ENCODE measurements at places on chromosomes 6 and 20.
A peak's percentile ranks its signal among the peaks of the same experiment; 100 is the strongest.

DNA sequence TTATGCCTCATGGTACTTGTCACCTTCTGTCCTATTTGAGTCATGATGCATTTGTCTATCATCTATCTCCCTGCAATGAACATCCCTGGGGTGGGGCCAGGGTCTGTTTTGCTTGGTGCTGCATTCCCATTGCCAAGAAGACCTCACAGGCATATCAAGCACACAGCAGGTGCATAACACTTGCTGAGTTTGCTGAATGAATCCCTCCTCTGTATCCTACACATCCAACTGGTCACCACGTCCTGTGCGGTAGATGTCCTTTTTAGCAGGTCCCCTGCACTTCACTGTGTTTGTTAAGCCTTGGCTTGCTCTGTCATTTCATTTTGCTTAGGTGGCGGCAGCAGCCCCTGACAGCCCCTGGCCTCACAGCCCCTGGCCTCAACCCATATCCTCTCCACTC is 214.8 kb upstream of the RNF24 start:
- DNase-seq = no peak

DNA sequence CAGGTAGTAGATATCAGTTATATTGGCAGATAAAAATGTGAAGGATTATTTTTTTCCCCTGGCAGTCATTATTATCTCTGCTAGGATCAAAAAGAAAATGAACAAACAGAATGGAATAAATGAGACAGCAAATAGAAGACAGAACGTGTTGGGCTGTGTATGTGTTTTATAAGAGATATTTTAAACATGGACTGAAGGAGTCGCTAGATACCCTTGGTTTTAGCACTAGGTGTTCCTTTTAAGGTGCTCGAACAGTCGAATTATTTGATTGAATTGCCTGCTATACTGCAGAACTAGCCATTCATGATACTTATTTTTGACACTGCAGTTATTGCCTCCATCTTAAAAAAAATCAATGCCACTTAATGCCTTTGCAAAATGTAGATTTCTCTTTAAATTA is 3.7 kb downstream of the GRIK2 start:
- peak; percentile 11 for DNase-seq

DNA sequence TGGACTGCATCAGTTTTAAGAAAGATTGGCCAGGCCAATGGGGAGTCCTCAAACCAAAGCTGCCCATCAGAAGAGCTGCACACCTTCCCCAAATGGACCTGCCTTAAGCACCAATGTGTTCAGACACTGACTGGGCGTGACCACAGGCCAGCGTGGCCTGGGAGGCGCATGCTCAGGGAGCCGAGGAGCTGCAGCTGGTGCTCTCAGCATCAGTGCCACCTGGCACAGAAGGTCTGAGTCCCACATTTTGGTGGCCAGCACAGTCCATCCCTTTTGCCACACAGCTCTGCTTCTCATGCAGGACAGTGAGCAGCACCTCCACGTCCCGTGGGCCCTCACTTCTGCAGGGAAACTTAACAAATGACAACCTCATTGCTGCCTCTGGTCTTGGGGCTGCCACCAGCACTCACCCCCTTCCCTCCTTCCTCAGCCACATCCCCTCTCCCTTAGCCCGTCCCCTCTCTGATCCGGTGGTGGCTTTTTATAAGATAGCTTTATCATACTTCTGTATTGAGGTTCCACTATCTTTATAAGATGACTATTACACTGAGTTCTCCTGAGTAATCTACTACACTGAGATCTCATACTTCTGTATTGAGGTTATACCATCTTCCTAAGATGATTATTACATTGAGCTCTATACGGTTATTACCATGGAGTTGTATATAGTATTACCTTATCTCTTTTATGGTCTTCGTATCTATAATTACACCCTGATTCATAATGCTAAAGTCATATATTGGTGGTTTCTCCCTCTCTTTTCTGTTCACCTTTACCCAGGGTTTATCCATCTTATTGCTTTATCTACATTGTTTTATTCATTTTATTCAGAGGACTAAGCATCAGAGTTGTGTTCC is 109.1 kb downstream of the TOX2 start:
- no peak for DNase-seq

DNA sequence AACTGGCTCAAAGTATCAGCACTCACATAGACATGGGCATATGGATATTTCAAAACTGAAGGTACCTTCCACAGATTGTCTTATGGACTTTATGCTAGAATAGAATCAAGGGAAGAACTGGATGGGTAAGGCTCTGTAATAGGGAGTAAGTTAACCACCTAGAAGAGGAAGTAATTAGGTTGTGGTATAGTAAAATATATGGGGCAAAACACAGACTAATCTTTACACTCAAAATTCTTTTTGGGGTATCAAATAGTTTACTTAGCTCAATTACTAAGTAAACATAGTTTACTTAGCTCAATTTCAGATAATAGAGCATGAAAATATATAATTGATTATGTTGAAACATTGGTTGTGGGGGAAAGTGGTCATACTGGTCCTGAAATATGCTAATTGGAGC is 94.2 kb upstream of the ATXN1 start:
- peak; percentile 35 for DNase-seq

- DNase-seq = no peak
These were observed 27.7 kb upstream of the CARMIL1 start for GRCh38 chr6:25251426-25251825.

DNA sequence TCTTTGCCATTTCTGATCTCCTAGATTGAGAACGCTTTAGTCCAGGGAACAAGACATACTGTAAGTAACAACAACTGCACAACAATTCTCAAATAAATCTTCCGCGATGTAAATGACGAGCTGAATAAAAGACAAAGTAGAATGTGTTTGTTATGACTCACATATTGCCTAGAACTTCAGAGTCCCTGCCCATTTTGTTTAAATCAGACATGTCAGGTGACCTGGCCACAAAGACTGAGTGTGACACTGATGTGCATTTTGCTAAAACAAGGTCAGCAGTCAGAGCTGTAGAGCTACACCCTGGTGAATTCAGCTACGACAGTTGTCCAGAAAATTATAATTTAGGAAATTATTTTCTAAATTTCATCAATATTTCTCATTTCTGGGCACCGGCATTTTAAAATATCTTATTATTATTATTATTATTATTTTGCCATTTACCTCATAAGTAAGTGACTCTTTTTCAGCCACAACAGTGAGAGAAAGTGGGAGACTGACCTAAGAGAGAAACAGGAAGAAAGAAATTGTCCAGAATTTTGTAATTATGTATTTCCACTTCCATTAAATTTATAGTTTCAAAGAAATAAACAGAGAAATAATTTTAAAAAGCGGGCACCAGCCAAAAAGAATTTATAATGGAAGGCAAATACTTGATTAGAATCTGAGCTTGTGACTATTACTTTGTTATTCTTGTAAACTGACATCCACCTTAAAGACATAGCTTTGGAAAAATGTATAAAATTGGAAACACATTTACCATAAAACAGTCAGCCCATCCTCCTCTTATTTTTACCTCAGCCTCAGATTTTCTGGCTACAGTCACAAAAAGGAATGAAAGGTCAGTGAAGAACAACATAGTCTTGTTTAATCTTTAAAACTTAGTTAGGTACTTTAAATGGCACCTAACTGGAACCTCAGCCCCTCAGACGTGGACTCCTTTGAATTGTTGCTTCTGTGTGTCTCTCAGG is 157.0 kb upstream of the CITED2 start:
- no peak for DNase-seq

DNA sequence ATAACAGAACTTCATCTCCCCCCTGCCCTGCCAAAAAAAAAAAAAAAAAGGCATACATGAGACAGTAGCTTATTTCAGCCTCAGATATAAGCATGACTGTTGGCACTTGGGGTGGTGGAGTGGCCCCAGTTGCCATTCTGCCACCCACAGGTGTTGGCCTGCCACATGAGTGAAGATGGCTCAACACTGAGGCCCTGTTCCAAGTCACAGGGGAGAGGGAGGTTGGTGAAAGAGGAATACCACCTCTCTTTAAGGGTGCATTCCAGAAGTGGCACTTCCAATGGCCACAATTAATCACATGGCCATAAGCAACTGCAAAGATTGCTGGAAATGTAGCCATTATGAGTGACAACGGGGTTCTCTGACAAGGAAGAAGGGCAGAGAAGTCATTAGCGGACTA is 61.9 kb upstream of the JARID2 start:
- DNase-seq = no peak

- DNase-seq = peak; percentile 67
These were observed 369.0 kb downstream of the THBS2 start for GRCh38 chr6:168884646-168885086.

- DNase-seq = no peak
These were observed 32.7 kb downstream of the CYP24A1 start for GRCh38 chr20:54140927-54141566.

GRCh38 chr6:33758815-33759216 is 12.1 kb upstream of the IP6K3 start:
- no peak for DNase-seq

DNA sequence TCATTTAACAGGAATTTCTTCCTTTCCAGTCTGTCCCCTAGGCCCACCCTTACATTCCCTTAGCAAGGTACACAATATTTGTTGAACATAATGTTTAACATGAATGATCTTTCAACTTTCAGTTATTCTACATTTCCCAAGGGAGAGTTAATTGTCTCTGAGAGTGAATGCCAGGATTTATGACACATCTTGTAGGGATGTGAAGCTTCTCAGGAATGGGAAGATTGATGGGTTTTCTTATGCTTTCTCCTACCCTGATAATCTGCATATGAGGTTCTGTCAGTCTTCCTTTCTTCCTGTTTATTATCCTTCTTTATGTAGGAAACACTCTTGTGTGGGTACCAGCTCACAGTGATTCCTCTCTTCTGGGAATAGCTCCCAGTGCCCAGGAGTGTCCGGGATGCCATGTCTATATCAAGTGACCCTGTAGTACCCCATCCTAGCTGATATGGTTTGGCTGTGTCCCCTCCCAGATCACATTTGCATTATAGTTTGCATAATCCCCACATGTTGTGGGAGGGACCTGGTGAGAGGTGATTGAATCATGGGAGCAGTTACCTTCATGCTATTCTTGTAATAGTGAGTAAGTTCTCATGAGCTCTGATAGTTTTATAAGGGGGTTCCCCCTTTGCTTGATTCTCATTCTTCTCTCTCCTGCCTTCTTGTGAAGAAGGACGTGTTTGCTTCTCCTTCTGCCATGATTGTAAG is 7.1 kb upstream of the FYN start:
- DNase-seq = no peak

- DNase-seq = peak; percentile 56
These were observed 113.3 kb upstream of the SSTR4 start for GRCh38 chr20:22921595-22922421.

- DNase-seq = no peak
These were observed 65.2 kb downstream of the GTF2H5 start for GRCh38 chr6:158233214-158233795.

DNA sequence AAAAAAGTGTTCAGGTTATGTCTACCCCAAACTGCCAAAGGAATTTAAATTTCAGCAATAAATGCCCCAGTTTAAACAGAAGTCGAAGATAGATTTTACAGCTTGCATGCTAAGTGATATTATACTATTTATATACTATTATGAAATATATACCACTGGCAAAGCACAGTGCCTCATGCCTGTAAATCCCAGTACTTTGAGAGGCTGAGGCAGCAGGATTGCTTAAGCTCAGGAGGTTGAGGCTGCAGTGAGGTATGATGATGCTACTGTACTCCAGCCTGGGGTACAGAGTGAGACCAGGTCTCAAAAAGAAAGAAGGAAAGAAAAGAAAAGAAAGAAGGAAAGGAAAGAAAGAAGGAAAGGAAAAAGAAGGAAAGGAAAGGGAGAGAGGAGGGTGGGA is 102.1 kb downstream of the MTFR2 start:
- no peak for DNase-seq

DNA sequence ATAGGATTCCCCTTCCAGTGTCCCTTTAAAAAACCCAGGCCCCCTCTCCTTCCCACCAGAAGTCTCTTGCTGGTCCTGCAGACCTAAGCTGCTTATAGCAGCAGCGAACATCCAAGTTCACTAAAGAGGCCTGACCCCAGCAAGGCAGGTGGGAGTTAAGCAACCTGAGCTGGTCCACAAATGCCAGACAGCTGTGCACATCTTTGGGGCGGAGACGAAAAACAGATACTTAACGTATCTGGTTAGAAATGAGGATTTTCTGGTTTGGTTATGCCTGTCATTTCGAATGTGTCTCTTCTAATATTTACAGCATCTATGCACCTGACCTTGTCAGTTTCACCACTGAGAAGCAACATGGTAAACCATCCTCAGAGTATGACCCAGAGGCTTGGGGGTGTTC is 87.8 kb downstream of the SLC2A10 start:
- DNase-seq = no peak

DNA sequence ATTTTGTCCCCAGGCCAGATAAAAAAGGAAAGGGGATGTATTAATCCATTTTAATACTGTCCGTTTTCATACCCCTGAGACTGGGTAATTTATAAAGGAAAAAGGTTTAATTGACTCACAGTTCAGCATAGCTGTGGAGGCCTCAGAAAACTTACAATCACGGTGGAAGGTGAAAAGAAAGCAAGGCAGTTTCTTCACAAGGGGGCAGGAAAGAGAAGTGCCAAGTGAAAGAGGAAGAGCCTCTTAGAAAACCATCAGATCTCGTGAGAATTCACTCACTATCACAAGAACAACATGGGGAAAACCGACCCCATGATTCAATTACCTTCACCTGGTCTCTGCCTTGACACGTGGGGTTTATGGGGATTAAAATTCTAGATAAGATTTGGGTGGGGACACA is 152.5 kb downstream of the IBTK start:
- DNase-seq = peak; percentile 29

- peak; percentile 68 for DNase-seq
These were observed 118.4 kb downstream of the FARS2 start for GRCh38 chr6:5379647-5380242.

- DNase-seq = no peak
These were observed 19.3 kb downstream of the TMEM74B start for GRCh38 chr20:1165521-1165920.

DNA sequence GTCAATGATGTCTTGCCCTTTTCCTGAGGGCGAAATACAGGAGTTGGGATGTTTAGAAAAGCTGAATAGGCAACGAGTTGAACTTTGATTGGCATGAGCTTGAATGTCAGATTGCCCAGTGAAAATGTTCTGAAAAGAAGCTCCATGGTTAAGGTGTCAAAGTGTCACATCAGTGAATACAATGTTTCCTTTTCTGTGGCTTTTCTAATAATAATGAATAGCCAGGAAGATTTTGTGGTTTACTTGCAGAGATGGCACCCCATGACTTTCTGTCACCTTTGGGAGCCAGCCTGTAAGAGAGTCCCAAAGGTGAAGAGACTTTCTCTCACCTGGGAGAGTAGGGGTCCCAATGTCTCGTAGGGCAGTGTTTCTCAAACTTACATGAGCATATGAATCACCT is 119.2 kb downstream of the KCNQ5 start:
- no peak for DNase-seq

DNA sequence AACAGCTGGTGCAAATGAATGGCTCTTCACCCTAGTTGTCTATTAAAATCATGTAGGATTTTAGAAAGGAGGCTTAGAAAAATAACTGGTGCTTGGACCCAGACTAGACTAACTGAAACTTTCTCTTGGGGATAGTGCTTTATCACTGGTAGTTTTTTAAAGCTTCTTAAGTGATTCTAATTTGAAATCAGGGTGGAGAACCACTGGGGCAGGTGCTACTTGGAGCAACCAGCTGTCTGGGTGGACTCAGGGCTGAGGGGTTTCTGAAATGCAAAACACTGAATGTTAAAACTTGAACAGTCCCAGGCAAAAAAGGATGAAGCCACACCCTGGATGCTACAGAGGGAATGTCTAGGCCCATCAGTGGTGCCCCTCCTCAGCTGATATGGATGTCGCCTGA is 81.2 kb downstream of the PXDC1 start:
- DNase-seq = no peak
